ENCODE measurements at places on chromosomes 3 and 15. TPM values are rescaled to one million over a fixed set of nuclear protein-coding genes. Genes with fewer than 3 reads are reported as not detected.

DNA sequence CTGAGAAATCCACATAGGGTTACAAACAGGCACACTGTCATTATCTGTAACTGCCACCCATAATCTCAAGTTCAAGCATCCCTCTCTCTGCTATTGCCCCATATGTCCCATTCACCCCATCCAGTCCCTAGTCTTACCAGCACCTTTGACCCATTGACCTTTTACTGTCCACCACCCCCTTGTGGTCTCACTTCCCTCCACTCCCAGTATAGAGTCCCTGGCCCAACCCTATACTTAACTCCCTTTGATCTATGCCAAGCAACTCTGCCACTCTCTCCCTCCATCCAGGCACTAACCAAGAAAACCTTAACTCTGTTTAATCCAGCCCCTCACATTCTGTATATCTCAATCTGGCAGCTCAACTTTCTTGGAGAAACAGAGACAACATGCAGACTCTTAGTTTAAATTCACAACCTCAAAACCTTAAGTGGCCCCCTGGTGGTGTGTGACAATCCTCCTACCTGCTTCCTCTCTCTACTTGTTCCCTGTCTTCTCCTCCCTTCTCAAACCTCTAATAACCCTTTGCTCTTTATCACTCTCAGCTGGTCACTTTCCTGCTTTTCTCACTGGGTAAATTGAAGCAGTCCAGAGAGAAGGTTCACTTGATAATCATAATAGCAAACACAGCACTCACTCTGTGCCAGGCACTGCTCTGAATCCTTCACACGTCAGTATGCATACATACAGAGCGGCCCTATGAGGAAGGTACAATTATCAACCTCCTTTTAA lies 162.7 kb downstream of the STT3B start:
- no peak for DNase-seq

GRCh38 chr15:40857601-40858341 lies 13.9 kb downstream of the SPINT1 start:
- DNase-seq: peak; percentile 48

GRCh38 chr15:76345880-76346668 lies 9.5 kb downstream of the ISL2 start:
- DNase-seq: no peak

DNA sequence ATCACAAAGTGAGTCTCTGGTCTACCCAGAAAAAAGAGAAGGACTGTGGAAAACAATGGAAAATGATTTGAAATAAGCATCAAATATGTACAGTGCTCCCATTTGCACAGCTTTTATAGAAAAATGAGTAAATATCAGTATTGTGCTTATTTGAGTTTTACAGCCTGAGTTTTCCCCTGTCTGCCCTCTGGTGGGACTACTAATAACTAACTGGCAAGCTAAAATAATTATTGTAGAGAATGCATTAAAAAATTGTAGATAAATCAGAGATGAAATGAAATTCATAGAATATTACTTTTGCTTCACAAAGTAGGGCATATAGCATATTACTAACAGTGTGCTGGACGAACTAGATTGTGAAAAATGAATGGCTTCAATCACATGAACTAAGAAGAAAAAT lies 287.1 kb downstream of the NAALADL2 start:
- peak; percentile 56 for DNase-seq

GRCh38 chr3:151940481-151940880 lies 67.0 kb downstream of the SUCNR1 start:
- DNase-seq: no peak

Gene FOXL2NB
- not detected for total RNA-seq

Data from IMR-90 (cell line).